Frontal cortex (tissue), 4 donors: ENCODE measurements at places on chromosomes 16 and 17. TPM values are rescaled to one million over a fixed set of nuclear protein-coding genes. Genes with fewer than 3 reads are reported as not detected.

DNA sequence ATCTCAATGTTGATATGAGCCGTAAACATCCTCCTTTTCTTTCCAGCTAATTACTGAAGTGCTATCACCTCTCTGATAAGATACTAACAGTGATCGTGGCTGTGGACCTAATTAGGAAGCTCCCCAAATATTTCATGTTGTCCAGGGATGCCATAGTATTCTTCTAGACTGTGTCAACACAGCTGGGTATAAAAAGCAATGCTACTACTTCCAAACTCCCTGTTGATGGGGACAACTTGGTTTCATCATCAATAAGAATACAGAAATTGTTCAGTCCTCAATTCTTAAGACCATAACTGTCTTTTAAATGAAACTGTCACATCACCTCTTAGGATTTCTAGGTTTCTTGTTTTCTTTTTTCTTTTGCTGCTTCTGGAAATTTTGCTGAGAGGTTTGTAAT lies 530.6 kb downstream of the TOX3 start:
- no peak for DNase-seq

DNA sequence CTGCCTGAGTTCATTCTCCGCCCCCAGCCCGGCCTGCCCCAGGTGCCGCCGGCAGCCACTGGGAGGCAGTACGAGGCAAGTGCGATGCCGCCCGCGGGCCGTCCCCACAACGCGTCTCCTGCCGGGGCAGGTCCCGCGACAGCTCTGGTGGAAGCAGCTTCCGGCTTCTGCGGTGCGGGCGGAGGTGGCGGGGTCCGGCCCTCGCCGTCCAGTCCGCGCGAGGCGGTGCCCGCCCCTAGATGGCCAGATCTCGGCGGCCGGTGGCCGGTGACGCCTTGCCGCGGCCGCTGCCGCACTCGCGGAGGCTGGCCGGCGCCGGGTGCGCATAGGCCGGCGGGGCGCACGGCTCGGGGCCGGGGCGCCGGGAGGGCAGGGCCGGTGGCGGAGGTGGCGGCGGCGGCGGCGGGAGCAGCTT lies 1.8 kb downstream of the GJD3 start:
- DNase-seq = peak; percentile 52

- no peak for DNase-seq
Observed at GRCh38 chr16:519841-520687, 7.4 kb upstream of the CAPN15 start.

DNA sequence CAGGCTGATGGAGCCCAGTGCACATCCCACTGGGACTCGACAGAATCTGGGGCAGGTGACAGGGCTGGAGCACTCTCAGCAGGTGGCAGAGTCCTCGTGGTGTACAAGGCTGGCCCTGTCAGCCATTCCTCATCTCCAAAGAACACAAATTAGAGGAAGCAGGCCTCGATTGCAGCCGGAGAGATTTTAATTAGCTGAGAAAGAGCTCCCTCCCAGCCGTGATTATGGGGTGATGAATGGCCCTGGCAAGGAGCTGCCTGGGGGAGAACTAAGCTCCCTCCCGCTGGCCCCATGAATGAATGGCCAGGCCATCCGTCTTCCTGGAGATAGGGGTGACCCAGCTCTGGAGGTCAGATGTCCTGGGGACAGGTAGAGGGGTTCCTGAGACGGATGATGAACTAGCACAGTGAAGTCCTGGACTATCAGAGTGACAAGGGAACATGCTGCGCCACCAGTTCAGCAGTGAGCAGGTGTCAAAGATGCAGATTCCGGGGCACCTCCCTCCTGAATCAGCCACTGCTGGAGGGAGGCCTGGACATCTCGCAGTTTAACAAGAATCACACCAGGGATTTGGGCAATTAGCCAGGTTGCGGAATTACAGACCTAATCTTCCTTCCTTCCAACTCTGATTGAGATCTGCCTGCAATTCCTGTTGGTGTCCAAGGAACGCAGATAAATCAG lies 35.5 kb downstream of the PIMREG start:
- DNase-seq = no peak

GRCh38 chr16:12601290-12601900 lies 202.3 kb downstream of the CPPED1 start:
- DNase-seq = no peak

DNA sequence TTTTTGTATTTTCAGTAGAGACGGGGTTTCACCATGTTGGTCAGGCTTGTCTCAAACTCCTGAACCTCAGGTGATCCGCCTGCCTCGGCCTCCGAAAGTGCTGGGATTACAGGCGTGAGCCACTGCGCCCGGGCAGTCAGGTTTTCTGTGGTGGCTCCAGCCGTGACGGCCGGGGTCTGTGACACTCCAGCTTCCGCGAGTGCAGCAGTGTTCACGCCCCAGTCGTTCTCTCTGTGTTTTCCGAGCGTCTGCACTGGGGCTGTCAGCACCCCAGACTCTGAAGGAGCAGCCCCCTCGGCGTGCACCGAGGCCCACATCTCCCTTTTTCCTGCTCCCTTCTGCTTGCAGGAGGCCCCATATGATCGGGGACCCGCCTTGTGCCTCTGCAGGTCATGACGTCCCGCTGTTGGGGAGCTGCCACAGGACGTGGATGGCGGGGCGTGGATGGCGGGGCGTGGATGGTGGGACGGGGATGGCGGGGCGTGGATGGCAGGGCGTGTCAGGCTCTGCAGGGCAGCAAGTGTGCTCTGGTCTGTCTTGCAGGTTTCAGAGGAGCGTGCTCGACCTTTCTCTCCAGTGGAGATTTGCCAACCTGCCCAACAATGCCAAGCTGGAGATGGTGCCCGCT lies 5.7 kb downstream of the ASPSCR1 start:
- no peak for DNase-seq

DNA sequence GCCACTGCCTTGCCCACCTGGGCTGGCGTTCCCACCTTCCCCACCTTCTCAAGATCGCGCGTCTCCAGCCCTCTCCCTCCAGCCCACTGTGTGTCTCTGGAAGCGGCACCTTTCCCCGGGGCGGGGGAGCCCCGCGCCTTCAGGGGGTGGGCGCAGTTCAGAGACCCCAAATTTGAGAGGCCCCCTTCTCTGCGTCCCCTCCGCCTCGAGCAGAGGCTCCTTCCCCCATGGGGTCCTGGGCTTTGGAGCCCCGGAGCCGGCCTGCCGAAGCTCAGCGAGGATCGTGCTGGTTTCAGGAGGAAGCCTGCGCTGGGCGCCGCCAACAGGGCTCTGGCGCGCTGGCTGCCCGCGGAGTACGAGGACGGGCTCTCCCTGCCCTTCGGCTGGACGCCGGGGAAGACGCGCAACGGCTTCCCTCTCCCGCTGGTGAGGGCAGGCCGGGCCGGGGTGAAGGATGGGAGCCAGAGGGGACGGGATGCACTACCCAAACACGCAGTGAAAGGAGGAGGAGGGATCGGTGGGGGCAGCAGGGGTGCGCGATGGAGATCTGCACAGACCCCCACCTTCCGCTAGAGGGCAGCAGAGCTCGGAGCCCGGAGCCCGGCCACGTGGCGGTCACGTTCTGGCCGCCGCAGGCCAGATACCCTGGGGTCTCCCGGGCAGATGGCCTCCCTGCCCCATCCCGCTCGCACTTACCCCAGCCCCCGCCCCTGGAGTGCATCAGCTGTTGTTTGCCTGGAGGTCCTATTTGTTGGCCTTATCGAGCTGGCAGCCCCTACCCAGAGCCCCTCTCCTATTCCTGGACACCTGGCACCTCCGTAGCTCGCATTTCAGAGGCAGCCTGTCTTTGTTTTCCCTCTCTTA lies 11.1 kb downstream of the LPO start:
- peak; percentile 95 for DNase-seq

DNA sequence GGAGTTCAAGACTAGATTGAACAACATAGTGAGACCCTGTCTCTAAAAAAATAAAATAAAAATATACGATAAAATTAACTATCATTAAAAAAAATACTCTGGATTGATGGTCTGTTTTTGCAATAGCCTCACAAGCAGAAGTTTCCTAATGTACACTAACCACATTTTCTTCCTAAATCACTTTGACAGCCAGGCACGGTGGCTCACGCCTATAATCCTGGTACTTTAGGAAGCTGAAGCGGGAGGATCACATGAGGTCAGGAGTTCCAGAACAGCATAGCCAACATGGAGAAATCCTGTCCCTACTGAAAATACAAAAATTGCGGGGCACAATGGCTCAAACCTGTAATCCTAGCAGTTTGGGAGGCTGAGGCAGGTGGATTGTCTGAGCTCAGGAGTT lies 64.7 kb downstream of the HELZ start:
- no peak for DNase-seq

DNA sequence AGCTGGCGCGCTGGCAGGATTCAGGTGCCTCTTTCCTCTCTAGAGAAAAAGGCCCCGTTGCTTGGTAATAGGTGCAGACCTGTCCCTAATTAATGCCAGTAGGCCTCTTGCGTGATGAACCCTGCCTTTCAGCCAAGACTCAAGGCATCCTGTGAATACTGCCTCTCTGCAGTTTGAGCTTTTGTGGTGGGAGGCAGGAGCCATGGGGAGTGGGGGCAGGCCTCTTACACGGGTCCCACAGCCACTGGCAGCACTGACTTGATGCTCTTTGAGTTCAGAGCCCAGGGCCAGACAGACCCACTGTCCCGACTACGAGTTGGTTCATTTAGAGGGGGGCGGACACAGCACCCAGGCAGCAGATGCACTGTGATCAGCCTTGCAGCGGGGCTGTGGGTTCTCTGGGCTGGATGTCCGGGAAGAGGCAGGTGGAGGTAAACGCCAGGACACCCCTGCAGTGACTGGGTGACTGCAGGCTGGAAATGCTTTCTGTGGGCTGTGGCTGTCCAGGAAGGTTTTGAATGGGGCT lies 237.0 kb downstream of the SEC14L1 start:
- DNase-seq = no peak

DNA sequence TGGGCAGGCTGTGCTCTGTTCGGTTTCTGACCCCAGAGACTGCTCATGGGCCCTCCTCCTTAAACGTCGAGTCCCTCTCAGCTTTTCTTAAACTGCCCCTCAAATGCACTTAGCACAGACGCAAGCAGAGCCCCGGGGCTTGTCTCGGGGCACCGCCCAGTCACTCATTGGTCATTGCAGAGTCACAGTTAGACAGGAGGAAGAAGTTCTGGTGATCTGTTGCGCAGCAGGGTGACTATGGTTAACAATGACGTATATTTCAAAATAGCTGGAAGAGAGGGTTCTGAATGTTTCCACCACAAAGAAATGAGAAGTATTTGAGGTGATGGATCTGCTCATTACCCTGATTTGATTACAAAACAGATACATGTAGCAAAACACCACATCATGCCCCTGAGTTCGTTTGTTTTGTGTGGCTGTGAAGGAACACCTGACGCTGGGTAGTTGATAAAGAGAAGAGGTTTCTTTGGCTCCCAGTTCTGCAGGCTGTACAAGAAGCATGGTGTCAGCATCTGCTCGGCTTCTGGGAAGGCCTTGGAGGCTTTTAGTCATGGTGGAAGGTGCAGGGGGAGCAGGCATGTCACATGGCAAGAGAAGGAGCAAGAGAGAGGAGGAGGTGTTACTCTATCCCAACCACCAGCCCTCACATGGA lies 387.4 kb downstream of the CPPED1 start:
- DNase-seq = no peak

- DNase-seq = no peak
Observed at GRCh38 chr16:84369938-84370627, 1.7 kb downstream of the ATP2C2 start.

DNA sequence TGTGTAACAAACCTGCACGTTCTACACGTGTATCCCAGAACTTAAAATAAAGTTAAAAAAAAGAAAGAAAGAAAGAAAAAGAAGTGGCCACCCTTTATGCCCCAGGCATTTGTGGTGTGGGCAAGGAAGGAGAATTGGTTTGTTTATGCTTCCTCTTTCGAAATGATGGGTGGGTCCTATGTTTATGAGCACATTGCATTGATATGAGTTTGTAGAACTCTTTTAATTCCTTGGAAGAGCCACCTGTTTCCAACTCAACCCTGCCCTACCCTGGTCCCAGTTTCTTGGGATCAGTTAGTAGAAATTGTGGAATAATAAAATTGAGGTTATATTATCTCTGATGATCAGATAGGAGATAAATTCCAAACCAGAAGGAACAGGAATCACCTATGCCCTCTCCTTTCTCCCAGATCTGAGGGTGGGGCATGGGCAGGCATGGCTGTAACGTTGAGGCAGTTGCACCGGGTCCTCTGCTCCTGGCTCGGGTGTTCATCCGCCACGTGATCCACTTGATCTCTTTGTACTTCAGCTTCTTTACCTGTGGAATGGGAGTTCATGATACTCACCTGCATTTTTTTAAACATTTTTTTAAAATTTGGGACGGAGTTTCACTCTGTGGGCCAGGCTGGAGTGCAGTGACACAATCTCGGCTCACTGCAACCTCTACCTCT lies 15.9 kb downstream of the CHAD start:
- DNase-seq = no peak

DNA sequence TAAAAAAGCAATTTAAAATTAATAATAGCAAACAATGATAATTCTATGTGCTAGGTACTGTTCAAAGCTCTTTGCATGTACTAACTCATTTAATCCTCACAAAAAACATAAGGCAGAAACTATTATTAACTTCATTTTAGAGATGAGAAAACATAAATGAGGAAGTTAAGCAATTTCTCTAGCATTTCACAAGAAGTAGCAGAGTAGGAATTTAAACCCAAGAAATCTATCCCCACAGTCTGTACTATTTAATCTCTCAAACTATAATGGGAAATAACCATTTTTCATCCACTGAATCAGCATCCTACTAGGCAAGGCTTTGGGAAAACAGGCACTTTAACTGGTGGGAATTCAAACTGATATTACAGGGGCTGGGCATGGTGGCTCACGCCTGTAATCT lies 42.2 kb upstream of the INTS2 start:
- DNase-seq = no peak

- DNase-seq = no peak
Observed at GRCh38 chr17:73376636-73377035, 64.8 kb upstream of the CDC42EP4 start.

GRCh38 chr16:30445408-30446202 lies at the start of gene SEPHS2:
Gene SEPHS2 (minus strand): TSS chr16:30445874. CDS start chr16:30445727, 147 bp downstream.
- DNase-seq = peak; percentile 90

DNA sequence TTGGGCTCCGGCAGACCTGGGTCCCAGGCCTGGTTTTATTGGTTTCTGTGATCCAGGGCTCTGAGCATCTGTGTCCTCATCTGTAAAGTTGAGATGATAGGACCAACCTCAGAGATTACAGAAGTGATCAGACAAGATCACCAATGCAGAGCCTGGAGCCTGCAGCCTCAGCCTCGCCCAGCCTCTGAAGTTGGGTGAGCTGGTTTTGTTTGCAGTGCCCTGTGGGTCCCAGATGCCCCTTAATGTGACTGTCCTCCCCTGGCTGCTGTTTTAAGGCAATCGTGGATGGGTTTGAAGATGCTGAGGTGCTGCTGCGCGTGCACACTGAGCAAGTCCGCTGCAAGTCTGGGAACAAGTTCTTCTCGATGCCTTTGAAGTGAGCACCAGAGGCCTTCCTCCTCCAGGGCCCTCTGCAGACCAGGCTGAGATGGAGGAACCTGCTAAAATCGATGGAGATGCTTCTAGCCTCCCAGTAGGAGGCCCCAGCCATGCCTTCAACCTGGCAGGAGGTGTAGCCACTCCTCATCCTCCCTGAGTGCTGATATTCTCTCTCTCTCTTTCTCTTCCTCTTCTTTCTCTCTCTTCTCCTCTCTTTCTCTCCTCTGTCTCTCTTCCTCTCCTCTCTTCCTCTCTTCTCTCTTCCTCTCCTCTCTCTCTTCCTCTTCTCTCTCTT lies 5.6 kb upstream of the MMP15 start:
- no peak for DNase-seq

Gene KIF2B
- total RNA-seq = not detected

Gene HOXB6
- total RNA-seq = not detected

Gene FOXF1
- total RNA-seq = 0.41 TPM

Gene SDR42E2
- not detected for total RNA-seq
